OCI-LY7 (cell line): ENCODE measurements at places on chromosomes 6 and 20. TPM values are rescaled to one million over a fixed set of nuclear protein-coding genes. Genes with fewer than 3 reads are reported as not detected.

The KIFC1 gene
- 167 and 176 TPM in 2 replicates for total RNA-seq

The KHDRBS2 gene
- 6.8 and 7.6 TPM in 2 replicates for total RNA-seq

The LY6G6F gene
- not detected in 2 replicates for total RNA-seq

The DNAAF9 gene
- 0.23 and 0.33 TPM in 2 replicates for total RNA-seq

The PBOV1 gene
- not detected in 2 replicates for total RNA-seq

The BANF2 gene
- total RNA-seq = not detected in 2 replicates

The PI3 gene
- not detected in 2 replicates for total RNA-seq

The SMLR1 gene
- total RNA-seq = not detected in 2 replicates

The OPN5 gene
- not detected in 2 replicates for total RNA-seq

DNA sequence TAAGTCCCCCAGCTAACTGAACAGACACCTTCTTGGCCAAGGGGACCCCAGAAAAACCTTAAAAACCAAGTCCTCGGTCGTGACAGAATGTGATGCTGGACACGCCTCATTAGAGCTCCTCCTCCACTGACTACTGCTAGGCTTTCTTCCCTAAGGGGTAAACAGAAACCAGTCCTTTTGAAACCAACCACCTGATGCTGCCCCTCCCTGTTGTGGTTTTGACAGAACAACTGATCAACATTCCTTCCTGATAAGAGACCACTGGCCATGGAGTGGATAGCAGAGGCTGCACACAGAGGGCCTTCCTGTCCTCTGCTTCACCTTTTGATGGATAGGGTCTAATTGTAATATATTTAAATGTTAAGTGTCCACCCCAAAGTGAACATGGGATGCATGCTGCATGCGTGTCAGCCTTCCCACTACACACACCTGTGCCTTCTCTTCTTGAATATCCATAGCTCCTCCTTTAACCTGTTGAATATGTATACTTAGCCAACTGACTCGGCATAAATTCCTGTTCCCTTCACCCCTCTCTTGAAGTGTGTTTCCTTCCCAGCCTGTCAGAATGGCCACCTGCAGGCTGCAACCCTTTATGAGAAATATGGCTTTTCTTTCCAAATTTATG lies 27.9 kb upstream of the SLC2A12 start:
- DNase-seq = no peak

DNA sequence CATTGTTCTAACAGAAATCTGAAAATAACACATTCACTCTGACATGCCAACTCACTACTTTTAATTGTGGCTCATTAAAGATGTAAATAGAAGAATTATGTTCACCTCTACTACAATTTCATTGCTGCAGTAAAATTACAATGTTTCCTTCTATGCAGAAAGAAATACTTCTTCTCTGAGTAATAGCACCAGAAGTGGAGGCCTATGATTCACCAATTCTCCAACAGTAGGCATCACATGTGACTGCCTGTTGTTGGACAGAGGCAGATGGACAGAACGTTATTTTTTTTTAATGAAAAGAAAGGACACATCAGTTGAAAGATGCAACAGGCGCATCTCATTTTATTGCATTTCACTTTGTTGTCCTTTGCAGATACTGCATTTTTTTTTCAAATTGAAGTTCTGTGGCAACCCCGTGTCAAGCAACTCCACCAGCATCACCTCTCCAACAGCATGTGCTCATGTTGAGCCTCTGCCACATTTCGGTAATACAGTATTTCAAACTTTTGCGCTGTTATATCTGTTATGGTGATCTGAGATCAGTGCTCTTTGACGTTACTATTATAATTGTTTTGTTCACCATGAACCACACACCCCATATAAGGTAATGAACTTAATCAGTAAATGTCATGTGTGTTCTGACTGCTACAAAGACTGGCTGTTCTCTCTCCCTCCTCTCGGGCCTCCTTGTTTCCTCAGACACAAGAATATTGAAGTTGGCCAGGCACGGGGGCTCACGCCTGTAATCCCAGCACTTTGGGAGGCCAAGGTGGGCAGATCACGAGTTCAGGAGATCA lies 121.4 kb downstream of the ATXN1 start:
- no peak for DNase-seq

DNA sequence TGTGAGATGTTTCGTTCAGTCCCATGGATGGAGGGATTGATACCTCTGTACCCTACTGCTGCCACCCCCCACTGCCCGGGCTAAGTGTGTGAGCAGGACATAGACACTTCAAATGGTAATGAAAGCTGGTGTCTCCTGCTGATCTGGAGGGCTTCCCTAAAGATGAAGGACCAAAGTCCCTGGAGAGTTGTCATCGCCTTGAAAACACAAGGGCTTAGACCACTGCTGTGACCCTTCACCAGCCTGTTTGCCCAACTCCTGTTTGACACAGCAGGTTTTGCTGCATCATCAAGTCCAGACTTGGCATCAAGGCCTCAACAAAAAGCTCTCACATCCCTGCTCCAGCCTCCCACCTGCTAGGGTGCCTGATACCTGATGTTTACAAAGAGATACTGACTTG lies 57.9 kb upstream of the FAM8A1 start:
- DNase-seq = no peak

DNA sequence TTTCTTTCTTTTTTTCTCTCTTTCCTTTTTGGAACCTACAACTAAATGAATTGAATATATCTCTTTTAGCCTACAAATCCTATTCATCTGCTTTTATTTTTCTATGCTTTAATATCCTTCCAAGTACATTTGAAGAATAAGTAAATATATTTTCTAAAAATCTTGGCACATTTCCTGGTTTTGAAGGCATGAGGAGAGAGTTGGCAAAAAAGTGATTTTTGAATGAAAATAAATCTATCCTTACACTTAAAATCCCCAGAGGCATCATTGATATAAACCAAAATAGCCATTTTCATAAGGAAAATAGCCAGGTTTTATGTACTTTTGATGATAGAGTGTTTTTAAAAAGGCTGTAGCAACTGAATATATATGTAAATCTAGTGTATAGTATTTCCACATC lies 69.0 kb downstream of the SAMD5 start:
- no peak for DNase-seq

- no peak for DNase-seq
These were observed 62.8 kb downstream of the FILIP1 start for GRCh38 chr6:75430631-75431325.

- DNase-seq = no peak
These were observed 65.8 kb downstream of the PHACTR2 start for GRCh38 chr6:143743301-143744166.

DNA sequence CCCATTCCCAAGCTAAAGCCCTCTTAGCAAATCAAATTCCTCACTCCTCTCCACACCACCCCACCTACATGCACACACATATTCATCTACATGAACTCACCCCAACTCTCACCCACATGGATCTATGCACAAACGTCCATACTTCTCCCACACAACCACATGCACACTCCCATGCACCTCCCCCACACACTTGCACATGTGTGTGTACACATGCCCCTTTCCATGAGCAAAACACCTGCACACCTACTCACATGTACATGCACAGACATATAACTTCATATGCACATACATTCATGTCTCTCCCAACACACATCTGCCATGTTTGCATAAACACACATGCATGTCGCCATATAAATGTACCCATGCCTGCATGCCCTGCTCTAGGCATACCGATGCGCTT lies 22.8 kb upstream of the CST1 start:
- DNase-seq = no peak

GRCh38 chr6:33172688-33173534 lies 19.4 kb downstream of the COL11A2 start:
- DNase-seq = peak; percentile 35

- DNase-seq = no peak
These were observed 118.0 kb downstream of the OPRM1 start for GRCh38 chr6:154157082-154157481.

GRCh38 chr6:25968769-25969168 lies 6.2 kb downstream of the TRIM38 start:
- DNase-seq = no peak

DNA sequence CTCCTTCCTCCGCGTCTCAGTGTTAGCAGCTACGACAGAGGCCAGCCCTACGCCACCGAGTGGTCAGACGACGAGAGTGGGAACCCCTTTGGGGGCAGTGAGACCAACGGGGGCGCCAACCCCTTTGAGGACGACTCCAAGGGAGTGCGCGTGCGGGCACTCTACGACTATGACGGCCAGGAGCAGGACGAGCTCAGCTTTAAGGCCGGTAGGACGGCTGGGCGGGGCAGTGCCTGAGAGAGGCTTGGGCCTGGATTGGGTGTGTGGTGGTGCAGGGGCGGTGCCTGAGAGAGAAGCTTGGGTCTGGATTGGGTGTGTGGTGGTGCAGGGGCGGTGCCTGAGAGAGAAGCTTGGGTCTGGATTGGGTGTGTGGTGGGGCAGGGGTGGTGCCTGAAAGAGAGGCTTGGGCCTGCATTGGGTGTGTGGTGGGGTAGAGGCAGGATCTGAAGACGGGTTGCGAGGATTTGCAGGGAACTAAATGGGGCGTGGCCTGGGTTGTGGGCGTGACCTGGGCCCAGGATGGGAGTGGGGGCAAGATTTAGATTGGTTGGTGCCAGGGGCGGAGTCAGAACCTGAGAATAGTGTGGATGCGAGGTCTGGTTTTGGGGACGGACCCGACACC lies 24.4 kb downstream of the SPDEF start:
- DNase-seq = peak; percentile 49

- DNase-seq = no peak
These were observed 28.5 kb upstream of the HLA-DRB5 start for GRCh38 chr6:32558426-32559057.

DNA sequence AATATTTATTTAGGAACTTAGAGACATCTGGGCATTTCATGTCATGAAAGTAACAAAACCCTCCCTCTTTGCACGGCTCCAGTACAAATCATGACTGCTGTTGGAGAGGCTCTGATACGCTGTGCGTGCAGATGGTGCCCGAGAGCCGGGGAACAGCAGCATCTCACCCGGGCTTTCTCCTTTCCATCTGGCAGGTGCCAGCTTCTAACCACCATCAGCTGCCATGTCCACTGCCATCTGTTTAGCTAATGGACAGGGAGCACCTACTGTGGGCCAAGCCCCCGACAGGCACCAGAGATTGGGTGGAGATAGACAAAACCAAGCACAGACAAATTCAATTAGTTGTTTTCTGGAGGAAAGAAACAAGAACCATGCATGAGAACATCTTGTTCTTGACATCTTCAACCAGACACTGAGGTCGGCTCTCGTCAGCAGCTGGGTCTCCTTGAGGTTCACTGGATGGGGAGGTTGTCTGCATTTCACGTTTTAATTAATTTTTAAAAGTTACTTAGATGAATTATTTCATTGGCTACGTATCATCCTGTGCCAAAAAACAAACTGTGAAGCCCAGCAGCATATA lies 323.7 kb downstream of the THBS2 start:
- no peak for DNase-seq

GRCh38 chr6:34145161-34146020 lies 496 bp downstream of the GRM4 start:
- DNase-seq = peak; percentile 43

GRCh38 chr6:47715782-47716181 lies 17.4 kb downstream of the ADGRF4 start:
- no peak for DNase-seq

- DNase-seq = no peak
These were observed 144.4 kb upstream of the PDE10A start for GRCh38 chr6:165807249-165807960.

GRCh38 chr6:10800810-10801209 lies 37.5 kb downstream of the MAK start:
- DNase-seq = no peak

DNA sequence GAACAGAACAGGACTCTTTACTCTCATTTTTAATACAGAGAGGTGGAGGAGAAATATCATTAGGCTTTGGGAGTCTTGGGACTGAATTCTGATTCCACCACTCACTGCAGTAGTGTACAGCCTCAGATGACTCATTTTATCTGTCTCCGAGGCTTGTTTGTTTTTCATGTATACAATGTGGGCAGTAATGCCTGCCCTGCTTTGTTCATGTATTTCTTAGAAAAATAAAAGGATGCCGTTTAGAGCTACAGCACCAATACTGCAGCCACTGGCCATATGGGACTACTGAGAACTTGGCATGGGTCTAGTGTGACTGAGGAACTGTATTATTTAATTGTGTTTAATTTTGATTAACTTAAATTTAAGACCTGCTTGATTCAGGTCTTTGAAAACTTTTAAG lies 41.2 kb upstream of the JAG1 start:
- no peak for DNase-seq

DNA sequence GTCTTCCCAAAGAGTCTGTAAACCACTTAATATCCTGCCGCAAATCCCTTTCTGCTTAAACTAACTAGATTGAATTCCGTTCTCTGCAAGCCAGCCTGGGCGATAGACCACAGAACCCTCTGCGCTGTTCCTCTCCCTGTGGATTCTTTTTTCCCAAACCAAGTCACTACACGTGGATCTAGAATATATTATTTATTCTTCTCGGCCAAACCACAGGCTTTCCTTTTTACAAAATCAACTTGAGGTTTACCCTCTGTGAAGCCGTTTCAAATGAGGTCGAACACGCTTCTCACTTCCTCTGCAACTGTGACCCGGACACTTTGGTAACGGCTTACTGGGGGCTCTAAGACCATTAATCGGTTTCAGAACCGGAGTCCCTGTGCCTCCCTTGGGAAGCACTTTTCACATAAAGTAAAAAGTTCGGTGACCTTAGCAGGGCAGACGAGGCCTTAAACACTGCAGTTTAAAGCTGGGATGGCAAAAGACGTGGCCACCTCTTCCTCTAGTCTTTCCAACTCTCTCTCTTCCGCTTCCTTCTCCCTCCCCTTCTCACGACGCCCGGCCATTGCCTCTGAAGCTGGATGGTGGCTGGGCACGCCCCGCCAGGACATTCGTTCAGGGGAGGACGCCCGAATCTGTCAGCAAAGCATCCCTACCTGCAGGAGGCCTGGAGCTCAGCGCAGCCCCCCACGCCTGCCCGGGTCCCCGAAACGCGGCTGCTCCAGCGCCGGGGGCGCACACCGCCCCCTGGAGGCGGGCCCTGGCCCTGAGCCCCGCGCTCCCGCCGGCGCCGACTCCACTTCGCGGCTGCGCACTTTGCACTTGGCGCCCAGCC lies 55.0 kb upstream of the FOXC1 start:
- no peak for DNase-seq

- no peak for DNase-seq
These were observed 64.4 kb downstream of the UBE2V1 start for GRCh38 chr20:50048420-50049166.

GRCh38 chr6:136669299-136669699 lies 119.1 kb upstream of the MAP7 start:
- DNase-seq = no peak

DNA sequence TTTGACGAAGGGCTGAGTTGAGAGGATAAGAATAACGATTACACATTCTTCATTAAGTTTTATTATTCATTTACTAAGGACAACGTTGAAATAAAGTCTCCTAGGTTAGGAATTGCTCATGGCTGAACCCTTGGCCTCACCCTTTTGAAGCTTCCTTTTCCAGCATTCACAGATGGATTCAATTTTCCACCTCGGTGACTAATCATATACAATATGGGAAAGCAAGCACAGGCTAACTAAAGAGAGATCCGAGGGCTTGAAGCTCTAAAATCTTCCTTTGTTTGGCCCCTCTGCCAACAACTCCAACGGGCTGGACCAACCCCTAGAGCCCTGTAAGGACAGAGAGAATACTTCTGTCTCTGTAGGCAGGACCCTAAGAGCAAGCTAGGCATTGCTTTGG lies 159.5 kb downstream of the SOD2 start:
- DNase-seq = no peak
